ENCODE measurements at places on chromosomes 1 and 21.

DNA sequence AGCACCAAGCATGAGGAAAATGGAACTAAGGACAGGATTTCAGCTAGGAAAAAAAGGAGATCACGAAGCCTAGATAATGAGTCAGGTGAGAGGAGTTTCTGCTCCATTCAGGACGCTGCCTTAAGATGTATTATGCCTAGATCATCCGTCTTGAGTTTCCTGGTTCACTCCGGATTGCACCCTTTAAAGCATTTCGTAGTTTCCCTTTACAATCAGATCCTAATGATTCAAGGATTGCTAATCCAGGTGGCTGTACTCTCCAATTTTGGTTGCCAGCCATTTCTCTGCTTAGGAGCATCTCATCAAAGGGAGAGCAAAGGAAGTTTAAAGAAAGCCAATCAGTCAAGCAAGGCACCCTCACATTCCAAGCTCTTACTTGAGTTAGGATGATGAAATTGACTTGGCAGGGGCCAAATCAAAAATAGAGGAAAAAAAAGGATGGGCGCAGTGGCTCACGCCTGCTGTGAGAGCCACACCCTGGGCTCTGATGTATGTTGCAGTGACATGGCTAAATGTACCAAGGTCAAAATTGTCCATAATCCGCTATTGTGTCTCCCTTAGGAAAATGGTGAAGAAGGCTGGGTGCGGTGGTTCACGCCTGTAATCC lies 156.9 kb upstream of the SOD1 start:
- DNase-seq, result no peak

DNA sequence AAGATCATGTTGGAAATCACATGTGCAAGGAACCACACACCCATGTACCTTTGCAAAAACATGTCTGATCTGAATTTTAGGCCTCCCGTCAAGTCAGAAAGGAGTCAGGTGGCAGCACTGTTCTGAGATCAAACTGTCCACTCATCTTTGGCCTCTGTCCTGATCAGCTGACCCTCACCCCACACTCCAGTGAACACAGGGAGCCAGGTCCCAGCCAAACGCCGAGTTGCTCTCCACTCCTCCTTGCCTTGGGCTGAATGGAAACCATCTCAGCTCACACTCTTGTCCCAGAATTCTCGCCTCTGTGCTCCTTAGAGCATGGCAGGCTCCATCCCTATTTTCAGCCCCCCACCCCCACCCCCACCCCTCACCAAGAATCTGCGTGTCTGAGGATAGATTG lies 4.6 kb upstream of the RNF186 start:
- no peak for DNase-seq

GRCh38 chr1:32198237-32199042 lies 2.0 kb upstream of the CCDC28B start:
- DNase-seq, result no peak

- no peak for DNase-seq
Measured at GRCh38 chr1:84841971-84842370, 51.0 kb downstream of the LPAR3 start.

GRCh38 chr1:8790987-8791386 lies 26.5 kb downstream of the RERE start:
- no peak for DNase-seq

DNA sequence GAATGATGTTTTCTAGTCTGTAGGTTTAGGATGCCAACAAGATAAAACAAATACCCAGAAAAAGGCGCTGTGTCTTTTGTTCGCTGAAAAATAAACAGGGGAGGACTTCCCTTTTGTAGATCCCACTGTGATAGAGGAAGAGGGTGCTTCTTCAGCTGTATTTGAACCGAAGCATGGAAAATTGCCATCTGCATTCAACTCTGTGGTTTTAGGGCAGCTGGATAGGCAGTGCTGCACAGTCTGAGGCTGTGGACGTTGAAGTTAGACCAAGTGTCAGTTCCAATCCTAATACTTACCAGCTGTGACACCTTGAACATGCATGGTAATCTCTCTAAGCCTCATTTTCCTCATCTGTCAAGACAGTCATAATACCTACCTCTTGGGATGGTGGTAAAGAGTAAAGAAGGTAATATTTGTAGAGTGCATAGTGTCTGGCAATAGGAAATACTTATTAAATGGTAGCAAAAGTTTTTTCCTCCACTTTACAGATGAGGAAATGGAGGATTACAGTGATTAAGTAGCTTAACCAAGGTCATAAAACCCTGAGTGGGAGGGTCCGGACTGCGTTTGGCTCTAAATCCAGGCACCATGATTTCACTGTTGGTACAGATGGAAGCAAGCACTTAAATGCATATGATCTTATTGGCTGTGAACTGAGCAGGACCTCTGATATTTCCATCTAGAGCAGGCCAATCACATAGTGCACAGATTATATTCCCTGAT lies 48.5 kb downstream of the UTP25 start:
- no peak for DNase-seq

GRCh38 chr1:186768906-186769305 lies 59.8 kb upstream of the PLA2G4A start:
- no peak for DNase-seq

- no peak for DNase-seq
Measured at GRCh38 chr1:54380290-54380882, 25.8 kb downstream of the SSBP3 start.

GRCh38 chr1:168441745-168442144 lies 102.1 kb downstream of the XCL2 start:
- no peak for DNase-seq

GRCh38 chr1:191993549-191993948 lies 164.7 kb upstream of the RGS18 start:
- no peak for DNase-seq

- no peak for DNase-seq
Measured at GRCh38 chr1:168726281-168726680, 2.7 kb downstream of the DPT start.

GRCh38 chr1:95578462-95578861 lies 344.5 kb downstream of the RWDD3 start:
- no peak for DNase-seq

DNA sequence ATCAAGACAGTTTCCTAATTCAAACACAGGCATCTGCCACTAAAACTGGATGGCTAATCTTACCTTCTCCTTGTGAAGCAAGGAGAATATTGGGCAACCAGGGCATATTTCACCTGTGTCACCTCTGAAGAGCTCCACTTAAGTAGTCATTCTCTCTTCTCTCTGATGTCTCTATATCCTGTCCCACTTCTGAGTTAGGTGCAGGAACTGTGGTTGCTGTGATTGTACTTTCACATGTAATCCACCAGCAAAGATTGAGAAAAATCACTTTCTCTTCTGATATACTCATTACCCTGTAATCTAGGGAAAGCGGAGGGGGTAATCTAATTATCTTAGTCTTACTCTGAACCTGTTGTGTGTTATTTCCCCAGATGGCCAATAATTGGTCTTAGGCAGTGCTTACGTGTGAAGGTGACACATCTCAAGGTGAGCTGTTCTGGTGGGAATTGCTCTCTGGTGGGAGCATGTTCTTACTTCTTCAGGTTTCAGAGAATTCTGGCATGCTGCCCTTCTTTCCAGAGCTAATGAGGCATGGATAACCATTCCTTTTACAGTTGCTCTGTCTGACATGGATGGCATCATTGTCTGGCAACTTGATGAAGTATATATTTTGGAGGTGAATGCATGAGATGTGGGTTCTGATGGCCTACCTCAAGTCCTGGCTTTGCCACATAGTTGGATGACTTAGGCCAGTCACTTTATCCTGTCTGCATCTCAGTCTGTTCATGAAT lies 12.0 kb downstream of the XCL2 start:
- DNase-seq, result no peak

DNA sequence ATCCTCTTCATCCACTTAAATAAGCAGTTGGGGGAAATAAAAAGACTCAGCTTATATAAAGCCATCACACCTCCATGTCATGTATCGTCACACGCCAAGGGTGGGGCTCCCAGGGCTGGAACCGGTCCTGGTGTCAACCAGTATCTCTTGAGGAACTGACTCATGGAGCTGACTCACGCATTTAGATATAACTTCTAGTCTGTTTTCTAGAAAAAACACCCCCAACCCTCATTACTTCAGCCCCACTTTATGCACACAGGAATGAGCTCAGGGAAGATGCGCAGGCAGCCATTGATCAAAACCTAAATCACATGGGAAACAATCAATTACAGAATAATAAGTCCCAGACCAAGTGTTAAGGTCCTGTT lies 6.9 kb upstream of the IL22RA1 start:
- no peak for DNase-seq

GRCh38 chr1:26723013-26723991 lies 27.5 kb downstream of the ARID1A start:
- peak; percentile 67 for DNase-seq

GRCh38 chr1:208121813-208122364 lies 122.3 kb downstream of the PLXNA2 start:
- DNase-seq, result no peak

GRCh38 chr1:224213438-224214119 lies 30.5 kb downstream of the DEGS1 start:
- DNase-seq, result no peak

DNA sequence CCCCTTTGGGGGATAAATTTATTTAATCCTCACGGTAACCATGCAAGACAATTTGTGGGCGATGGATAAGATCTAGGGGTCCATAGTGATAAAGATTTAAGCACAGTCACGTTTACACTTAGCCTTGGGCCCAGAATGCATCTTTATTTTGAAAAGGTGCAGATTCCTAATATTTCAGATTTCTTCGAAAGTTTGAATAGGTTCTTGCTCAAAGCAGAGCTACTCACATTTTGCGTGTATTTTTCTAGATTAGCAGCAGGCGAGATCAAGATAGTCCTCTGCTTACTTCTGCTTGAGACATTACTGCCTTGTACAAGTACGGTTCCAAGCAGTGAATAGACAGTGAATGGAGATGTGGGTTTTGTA lies 647 bp downstream of the TSEN15 start:
- DNase-seq, result no peak

- DNase-seq, result no peak
Measured at GRCh38 chr1:35661474-35661795, 20.1 kb upstream of the PSMB2 start.

DNA sequence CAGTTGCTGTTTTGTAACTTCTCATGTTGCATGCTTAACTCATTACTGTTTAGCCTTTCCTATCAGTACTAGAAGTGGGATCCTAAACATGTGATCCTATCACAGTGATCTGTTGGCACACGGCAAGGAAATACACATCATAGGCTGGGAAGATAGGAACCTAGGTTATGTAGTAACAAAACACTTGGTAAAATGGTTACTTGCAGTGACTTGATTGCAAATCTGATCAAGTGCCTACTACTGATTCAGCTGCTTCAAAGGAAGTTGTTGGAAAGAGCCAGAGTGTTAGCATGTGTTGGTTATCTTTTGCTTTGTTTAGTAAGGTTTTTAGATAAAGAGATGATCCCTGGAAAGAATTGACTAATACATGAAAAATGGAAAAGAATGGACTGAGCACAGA lies 8.9 kb upstream of the VASH2 start:
- DNase-seq, result no peak

DNA sequence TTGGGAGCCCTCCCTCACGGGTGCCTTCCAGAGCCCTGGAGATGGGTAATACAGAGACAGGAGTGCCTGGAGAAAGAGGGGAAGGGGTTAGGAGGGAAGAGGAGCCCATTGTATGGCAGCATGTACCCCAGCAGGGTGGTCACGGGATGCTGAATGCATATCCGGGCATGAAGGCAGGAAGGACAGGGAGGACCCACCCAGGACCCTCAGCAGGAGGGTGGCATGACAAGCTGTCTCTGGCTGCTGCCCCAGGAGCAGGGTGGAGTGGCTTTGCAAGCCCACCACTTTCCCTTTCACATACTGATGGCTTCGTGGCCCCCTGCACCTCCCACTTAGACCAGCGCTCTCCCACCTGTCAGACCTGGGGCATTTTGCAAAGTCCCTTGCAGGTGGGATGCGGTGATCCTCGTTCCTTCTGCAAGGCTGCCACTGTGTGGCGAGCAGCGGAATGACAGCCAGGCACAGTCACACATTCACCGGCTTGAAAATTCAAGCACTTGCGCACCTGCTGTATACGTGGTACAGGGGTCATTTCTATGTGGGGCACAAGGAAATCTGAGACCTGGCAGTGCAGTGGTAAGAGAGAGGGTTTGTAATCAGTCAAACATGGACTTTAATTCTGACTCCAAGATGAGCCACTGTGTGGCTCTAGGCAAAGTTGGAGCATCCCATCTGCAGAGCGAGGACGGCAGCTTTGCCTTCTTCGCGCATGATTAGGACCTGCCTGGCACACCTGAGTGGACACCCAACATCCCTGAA lies 53.2 kb upstream of the TMEM51 start:
- no peak for DNase-seq

DNA sequence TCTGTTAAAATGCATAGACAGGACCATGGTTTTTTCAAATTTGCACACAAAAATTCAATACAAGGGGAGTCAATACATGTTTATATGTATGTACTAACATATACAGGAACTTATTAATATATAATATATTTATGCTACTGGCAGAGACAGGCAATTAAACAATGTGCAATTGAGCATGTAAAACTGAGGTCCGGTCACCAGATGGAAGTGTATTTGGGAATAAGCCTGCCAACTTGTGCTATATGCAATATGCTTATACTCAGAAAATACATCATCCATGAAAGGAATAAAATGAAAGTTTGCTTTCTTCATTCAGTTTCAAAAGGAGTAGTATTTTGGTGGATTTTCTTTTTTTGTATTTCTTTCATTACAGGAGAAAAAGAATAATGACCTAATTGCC lies 640.2 kb upstream of the CXADR start:
- no peak for DNase-seq

DNA sequence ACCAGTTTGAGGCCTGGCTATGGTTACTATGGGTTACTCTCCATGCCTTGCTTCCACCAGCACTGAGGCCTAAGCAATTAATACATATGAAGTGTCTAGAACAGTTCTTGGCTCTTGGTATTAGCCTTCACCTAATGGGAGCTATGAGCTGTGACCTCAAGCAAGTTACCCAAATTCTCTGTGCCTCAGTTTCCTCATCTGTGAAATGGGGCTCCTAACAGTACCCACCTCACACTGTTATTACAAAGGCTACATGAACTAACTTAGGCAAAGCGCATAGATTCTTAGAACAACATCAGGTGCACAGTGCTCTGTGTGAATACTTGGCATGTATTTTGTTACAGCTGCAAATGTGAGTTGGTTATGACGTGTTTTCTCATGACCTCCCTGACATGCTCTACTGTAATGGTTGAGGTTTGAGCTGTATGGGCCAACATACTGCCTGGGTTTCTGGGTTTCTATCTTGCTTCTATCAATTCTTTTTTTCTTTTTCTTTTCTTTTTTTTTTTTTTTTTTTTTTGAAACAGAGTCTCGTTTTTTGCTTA lies 26.5 kb downstream of the CDCP2 start:
- DNase-seq, result peak; percentile 17

- DNase-seq, result no peak
Measured at GRCh38 chr1:30886710-30887428, 21.7 kb downstream of the SDC3 start.

- no peak for DNase-seq
Measured at GRCh38 chr1:44119525-44119924, 904 bp downstream of the KLF17 start.

GRCh38 chr1:221881805-221882581 lies 140.1 kb upstream of the DUSP10 start:
- DNase-seq, result no peak

- DNase-seq, result no peak
Measured at GRCh38 chr1:20223551-20224419, 37.5 kb upstream of the PLA2G2C start.

GRCh38 chr1:12708396-12709090 lies 7.4 kb upstream of the AADACL3 start:
- no peak for DNase-seq

- no peak for DNase-seq
Measured at GRCh38 chr1:58908561-58909560, 125.0 kb upstream of the JUN start.

GRCh38 chr1:10880063-10880462 lies 83.6 kb upstream of the CASZ1 start:
- no peak for DNase-seq

GRCh38 chr1:193346085-193346484 lies 159.7 kb upstream of the B3GALT2 start:
- no peak for DNase-seq
